NCI-H446 treated with DMSO at 0.1 percent for 48 hours (cell line): ENCODE measurements at places on chromosomes 16 and 17.

GRCh38 chr16:57759541-57760356 is 24.2 kb downstream of the KATNB1 start:
- DNase-seq, result no peak

DNA sequence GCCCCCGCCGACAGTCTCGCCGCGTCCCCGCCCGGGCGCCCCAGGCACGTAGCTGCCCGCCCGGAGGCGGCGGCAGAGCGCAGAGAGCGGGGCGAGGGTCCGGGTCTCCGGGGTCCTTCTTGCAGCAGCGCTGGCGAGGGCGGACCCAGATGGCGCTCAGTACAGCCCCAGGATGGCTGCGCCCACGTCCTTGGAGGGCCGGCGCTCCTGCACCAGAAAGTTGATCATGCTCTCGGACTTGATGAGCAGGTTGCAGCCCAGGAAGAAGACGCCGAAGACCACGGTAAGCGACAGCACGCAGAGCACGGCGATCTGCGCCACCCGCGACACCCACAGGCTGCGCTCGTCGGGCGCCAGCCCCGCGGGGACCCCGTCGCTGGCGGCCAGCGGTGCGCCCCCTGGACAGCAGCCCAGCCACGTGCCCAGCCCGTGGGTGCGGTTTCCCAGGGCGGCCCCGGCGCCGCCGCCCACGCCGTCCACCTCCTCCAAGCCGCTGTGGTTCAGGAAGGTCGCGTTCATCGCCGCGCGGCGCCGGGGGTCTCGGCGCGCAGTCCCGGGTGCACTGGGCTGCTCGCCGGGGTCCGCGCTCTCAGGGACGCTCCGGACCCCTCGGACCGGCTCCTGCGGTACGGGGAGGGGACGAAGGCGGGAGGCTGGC is 435 bp downstream of the RPRML start:
- no peak for DNase-seq

GRCh38 chr16:84354306-84354705 is 14.0 kb upstream of the ATP2C2 start:
- no peak for DNase-seq

DNA sequence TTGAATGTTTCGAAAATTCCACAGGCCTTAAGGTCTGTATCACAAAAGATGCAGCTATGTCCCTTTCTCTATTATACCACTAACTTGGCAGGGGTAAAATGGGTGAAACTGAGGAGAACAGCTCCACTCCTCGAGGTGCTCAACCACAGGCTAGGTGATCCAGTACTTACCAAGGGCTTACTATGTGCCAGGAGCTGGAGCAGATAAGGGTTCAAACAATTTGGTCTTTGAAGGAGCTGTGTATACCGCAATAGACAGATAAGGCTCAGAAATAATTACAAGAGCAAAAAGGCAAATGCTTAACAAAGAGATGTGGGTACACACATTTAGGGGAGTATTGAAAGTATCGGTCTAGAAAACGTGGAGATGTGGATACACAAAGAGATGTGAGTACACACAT is 1.5 kb downstream of the XPO6 start:
- DNase-seq, result no peak

GRCh38 chr16:68792465-68793324 is 50.6 kb upstream of the TANGO6 start:
- DNase-seq, result no peak

- DNase-seq, result no peak
Measured at GRCh38 chr17:82775001-82775823, 23.3 kb downstream of the TBCD start.
